AG10803 (cell line): ENCODE measurements at places on chromosomes 16 and 17.

DNA sequence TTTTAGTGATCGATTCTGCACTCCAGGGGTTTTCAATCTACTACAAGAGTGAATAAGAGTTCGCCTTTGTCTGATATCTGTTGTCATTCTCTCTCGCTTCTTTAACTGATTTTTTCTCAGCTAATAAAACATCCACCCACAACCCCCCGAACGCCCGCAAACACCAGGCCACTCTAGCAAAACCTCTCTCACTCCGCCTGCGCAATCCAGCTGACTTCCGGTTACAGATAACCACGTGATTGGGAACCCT, 338 bp upstream of the RPL19 start:
- DNase-seq, result peak; percentile 94

GRCh38 chr17:47254403-47254943, 846 bp downstream of the ITGB3 start:
- no peak for DNase-seq

DNA sequence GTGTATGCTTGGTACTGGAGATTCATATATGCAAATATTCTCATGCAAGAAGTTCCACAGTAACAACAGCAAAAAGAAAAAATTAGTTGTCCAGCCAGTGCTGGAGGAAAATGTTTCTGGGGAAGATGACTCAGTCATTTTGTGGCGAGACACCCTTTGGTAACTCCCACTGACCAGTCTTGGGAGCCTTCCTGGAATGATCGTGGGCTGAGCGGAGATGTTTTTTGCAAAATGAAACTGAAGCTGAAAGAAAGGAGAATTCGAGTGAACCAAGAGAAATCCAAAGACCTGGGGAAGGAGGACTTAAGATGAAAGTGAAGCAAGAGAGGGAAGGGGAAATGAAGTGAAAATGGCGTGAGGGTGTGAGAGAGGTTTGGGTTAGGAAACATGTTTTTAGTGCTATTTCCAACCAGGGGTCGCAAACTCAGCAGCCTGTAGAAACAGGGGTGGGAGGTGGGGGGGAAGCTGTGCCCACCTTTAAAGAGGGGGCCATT, 5.2 kb downstream of the ITPRIPL2 start:
- peak; percentile 89 for DNase-seq

DNA sequence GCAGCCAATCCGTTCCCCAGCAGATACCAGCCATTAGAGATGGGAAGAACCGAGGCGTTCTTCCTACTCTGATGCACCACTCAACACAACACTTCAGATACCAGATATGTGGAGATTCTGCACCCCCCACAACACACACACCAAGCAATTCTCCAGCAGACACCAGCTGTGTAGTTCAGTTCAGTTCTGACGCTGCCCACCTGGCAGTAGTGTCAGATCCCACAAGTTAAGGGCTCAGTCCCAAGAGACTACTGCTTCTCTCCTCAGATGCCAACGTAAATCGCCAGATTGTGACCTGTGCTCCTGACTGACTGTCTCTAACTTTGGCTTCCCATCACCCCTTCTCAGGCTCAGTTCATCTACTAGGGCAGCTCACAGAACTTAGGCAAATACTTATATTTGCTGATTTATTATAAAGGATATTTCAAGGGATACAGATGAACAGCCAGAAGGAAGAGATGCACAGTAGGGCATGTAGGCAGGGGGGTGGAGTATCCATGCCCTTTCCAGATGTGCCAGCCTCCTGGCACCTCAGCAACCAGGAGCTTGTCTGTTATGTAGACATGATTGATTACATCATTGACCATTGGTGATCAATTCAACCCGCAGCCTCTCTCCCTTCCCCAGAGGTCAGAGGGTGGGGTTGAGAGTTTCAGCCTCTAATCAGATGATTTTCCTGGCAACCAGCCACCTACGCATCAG, 110.6 kb downstream of the PRKCA start:
- no peak for DNase-seq

GRCh38 chr17:18987862-18988545, 16.6 kb downstream of the FAM83G start:
- DNase-seq, result no peak
